ENCODE measurements at places on chromosomes 4 and X. TPM values are rescaled to one million over a fixed set of nuclear protein-coding genes. Genes with fewer than 3 reads are reported as not detected.

SATL1 gene
- 0.15 TPM for total RNA-seq

AMBN gene
- not detected for total RNA-seq

ODAPH gene
- total RNA-seq: not detected

LUZP4 gene
- total RNA-seq: not detected

MAGEA9B gene
- not detected for total RNA-seq

ARHGAP36 gene
- total RNA-seq: not detected

ZDHHC15 gene
- 3.7 TPM for total RNA-seq

CXCR3 gene
- total RNA-seq: 0.54 TPM

All from endothelial cell (in vitro differentiated cells).